ENCODE measurements at places on chromosomes 2 and 18.

- DNase-seq = no peak
Measured at GRCh38 chr2:219171231-219171651, 1.4 kb upstream of the SLC23A3 start.

DNA sequence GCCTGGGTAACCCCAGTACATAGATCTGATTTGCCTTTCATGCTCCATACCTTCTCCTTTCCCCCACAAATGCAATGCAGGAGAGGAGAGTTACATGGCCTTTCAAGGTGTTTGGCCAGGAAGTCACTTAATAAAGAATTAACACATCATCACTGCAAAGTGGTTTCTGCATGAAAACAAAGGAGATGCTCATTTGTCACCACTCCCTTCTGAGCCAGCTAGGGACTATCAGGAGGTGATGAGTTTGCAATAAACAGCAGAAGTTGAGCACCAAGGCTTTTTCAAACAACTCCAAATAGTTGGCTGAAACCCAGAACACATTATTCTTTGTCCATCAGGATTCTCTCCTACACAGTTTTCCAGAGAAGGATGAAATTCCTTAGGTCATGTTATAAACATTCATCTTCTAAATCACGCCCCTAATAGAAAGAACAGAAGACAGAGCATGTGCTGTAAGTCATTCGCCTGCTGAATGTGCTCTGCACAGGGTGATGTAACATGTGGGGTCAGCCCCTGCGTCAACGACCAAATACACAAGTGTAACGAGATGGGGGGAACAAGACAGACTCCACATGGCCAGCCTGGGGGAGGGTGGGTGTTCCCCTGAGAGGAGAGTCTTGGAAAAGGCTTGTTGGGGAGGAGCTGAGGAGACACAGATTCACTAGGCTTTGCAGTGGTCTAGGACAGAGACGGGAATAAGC is 87.3 kb upstream of the RMDN2 start:
- DNase-seq = no peak

- DNase-seq = no peak
Measured at GRCh38 chr2:7574385-7574784, 657.2 kb downstream of the RNF144A start.

DNA sequence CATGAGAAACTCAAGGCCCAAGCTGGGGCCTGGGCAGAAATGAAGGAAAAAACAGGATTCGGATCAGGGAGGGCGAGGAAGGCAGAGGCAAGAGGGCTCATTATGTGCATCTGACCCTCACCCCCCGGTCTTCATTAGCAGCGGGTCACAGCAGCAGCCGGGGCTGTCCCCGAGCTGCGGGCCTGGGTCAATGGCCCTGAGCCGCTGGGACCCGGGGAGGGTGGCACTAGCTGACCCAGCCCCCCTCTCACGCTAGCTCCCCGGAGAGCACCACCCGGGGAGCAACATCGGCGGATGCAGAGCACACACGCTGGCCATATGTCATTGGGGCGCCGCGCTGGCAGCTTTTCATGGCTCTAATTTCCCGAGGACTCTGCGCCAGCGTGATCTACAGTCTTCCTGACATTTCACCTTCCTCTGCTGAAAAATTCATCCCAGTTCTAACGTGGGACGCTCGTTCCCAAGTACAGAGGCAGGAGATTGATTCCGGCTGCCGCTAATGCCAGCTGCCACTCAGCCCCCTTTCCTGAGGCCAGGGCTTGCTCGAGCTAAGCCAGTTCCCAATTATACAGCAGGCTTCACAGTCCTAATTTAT is 63.7 kb downstream of the EIPR1 start:
- no peak for DNase-seq

GRCh38 chr18:57131782-57132181 is 15.1 kb upstream of the BOD1L2 start:
- no peak for DNase-seq

GRCh38 chr18:1539276-1539675 is 634.6 kb downstream of the ADCYAP1 start:
- DNase-seq = no peak

- no peak for DNase-seq
Measured at GRCh38 chr2:129925381-129925780, 54.1 kb upstream of the RAB6C start.

DNA sequence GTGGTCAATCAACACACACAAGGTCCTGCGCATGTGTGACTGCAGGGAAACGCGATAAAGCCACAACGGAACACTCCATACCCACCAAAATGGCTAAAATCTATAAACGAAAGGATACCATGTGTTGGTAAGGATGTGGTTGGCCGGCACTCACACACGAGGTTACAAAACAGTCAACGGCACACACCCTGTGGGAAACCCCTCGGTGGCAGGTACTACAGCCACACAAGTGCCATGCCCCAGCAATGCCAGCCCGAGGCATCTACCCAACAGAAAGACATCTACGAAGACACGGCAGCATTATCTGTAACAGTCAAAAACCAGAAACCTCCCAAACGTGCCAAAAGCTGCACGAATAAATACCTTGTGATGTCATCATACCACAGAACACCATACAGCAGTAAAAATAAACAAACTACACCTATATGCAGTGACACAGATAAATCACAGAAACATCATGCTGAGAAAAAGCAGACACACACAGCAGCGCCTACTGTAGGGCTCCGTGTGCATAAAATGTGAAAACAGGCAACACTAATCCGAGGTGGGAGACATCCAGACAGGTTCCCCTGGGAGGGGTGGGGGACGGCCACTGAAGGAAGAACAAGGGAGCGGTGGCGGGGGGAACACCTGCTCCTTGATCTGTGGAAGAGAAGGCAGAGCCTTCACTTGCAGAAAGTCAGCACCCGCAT is 36.7 kb downstream of the HDAC4 start:
- DNase-seq = no peak

- no peak for DNase-seq
Measured at GRCh38 chr2:18214936-18215335, 336.5 kb downstream of the KCNS3 start.

GRCh38 chr18:21277578-21277977 is 35.5 kb downstream of the GREB1L start:
- DNase-seq = no peak

DNA sequence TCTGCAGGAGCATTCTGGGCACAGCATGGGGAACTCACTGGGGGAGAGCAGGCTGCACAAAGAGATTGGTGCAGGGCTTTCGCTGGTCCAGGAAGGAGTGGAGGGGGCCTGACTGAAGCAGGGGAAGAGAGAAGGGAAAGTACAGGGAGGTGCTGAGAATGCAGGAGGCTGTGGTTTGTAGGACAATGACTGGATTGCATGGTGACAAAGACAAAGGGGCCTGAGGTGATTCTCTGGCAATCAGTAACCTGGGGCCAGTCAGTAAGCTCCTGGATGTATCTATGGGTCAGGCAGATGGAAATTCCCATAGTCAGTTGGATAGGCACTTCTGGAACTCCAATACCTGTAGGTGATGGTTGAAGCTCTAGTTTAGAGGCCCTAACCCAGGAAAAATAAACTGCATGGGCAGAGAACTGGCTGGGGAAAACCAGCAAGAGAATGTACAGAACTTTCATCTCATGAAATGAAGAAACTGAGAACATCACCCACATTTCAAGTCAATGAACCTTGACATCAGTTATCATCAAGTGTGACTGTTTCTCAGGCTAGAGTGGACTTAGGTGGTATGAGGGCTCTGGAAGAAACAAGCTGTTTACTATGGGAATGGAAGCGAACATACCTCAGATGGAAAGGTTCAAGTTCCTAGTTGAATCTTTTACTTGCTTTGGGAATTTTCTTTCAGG is 193.2 kb downstream of the TPGS2 start:
- DNase-seq = no peak

DNA sequence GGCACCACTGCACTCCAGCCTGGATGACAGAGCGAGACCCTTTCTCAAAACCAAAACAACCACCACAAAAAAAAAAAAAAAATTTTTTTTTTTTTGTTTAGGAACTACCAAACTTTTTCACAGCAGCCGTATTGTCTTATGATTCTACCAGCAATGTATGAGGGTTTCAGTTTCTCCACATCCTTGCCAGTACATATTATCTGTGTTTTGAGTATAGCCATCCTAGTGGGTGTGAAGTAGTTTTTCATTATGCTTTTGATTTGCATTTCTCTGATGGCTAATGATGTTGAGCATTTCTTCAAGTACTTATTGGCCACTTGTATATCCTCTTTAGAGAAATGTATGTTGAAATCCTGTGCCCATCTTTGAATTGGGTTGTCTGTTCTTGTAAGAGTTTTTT is 51.7 kb downstream of the COX7A2L start:
- no peak for DNase-seq

DNA sequence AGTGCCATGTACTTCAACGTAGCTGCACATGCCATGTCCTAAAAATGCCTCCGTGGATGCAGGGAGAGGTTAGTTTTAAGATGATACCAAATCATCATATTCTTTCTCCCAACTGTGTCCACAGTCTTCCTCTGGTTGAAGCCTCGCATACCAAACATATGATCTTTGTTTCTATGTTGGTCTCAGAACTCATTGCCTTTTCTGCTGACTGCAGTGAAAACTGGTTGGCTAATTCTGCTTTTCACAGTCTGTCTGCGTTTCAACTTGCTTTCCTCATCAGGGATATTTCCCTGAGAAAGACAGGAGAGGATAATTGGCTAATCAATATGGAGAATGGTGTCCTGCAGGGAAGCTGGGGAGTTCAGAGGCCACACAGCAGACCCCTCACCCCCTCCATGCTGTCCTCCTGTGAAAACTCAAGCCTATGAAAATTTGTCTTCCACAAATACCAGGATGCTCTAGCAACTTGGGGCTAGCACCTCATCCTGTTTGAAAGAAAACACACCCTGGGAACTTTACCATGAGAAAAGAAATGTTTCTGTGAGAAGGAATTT is 192.2 kb upstream of the PXDN start:
- DNase-seq = no peak

GRCh38 chr2:149023091-149023490 is 15.4 kb upstream of the LYPD6B start:
- no peak for DNase-seq

DNA sequence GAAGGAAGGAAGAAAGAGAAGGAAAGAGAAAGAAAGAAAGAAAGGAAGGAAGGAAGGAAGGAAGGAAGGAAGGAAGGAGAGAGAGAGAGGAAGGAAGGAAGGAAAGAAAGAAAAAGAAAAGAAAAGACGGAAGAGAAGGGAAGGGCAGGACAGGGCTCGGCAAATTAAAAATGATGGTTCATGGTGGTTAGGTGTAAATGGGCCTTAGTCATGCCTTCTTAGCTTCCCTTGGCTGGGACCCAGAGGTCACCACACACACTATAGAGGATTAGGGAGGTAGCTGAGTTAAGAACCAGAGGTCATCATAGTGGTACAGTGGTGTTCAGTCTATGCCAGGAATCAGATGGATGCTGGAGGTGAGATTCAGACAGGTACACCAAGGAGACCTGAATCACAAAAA is 9.3 kb upstream of the ATL2 start:
- DNase-seq = no peak

GRCh38 chr2:10071176-10071575 is 9.0 kb downstream of the CYS1 start:
- DNase-seq = no peak

GRCh38 chr2:203596183-203596582 is 61.1 kb upstream of the RAPH1 start:
- no peak for DNase-seq

DNA sequence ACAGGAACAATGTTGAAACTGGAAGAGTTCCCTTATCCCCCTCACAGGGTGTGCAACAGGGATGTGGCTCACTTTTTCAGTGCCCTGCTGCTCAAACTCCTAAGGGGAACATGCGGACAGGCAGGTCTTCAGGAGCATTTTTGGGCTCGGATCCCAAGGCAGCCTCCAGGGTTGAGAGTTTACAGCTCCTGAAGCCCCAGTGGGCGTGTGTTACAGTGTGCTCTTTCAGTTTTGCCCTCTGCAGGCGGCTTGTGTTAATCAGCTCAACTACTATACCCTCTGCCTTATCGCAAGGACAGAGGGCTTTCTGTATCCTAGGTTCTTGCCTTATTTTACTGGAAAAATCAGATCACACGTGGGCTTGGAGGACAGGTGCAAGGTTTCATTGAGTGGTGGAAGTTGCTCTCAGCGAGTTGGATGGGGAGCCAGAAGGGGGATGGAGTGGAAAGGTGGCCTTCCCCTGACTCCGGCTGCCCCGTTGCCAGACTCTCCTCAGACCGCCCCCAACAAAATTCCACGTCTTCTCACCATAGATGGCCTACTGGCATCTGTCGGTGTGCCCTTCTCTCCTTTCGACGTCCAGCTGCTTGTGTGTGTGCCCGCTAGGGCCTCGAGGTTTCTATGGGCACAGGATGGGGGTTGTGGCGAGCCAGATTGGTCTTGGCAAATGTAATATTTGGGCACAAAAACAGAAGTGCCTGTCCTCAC is 541.9 kb downstream of the TMX3 start:
- DNase-seq = no peak

GRCh38 chr18:63953811-63954210 is 4.7 kb downstream of the HMSD start:
- no peak for DNase-seq

- DNase-seq = no peak
Measured at GRCh38 chr18:77905449-77906055, 655.9 kb downstream of the GALR1 start.

GRCh38 chr2:38436227-38436664 is 59.2 kb upstream of the ATL2 start:
- no peak for DNase-seq

DNA sequence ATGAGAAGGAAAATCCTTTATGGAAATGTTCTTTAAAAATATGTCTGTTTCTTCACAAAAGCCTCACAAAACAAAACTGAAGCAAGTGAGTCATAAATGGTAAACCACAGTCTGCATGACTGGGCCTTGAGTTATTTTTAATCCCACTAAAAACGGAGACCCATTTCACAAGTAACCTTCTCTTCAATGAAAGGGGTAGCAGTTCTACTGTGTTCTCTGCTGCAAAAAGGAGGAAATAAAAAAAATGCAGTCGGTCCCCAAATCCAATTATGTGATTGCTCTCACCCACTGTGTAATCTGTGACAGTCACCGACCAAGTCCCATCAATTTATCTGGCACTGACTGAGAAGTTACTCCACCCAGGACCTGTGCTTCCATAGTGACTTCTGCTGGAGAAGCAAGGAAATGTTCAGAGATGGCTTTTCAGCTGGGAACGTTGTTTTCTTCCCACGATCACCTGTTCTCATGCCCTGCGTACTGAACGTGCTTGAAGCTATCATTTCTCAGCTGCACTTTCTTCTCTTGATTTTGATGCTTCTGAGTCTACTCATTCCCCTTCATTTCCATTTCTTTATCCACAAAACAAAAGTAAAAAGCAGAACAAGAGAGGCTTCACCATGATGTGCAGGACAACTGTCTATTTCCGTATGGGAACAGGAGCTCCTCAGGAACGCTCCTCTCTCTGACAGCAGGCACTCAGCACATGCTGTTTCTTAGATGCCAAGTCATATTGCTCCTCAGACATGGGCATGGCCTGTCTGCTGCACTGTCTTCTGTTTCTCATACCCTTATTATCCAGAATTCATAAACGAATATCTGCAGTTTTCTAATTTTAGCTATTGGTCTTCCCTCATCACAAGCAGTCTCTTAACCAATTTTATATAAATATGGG is 80.0 kb upstream of the TMEM200C start:
- DNase-seq = no peak

DNA sequence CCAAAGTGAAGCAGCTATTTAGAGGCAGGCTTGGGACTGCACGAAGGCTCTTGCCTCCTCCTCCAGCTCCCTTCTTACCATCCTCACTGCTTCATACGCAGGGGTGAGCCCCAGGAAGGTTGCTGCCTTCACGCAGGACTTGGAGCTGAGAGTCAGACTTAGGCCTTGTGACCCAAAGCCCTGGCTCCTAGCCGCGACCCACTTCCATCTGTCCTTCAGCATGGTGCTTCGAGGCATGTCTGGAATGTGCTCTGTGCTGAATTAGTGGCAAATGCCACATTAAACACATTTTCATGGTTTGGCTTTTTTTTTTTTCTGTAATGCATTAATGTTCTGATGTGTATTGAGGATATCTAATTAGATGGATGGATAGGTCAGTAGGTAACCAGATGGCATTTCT is 37.5 kb downstream of the ITGB1BP1 start:
- no peak for DNase-seq

All from activated naive CD4-positive, alpha-beta T cell (primary cell).